ENCODE measurements at places on chromosomes 7 and 10.

DNA sequence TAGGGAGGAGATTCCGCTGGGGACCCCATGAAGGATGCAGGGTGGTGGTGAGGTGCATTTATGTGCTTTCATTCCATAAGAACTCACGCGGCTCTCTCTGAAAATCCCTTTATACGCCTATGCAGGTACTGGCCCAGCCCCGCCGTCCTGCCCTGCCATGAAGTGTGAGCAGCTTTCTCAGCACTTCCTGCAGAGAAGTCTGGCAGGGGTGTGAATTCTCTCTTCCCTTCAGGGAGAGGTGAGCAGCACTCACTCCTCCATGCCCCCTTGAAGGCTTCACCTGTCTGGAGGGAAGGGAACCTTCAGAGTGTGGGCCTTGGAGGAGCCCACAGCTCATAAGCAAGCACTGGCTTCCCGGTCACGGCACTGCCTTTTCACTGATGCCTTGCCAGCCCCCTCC is 34.0 kb downstream of the PPP2R2D start:
- no peak for DNase-seq

DNA sequence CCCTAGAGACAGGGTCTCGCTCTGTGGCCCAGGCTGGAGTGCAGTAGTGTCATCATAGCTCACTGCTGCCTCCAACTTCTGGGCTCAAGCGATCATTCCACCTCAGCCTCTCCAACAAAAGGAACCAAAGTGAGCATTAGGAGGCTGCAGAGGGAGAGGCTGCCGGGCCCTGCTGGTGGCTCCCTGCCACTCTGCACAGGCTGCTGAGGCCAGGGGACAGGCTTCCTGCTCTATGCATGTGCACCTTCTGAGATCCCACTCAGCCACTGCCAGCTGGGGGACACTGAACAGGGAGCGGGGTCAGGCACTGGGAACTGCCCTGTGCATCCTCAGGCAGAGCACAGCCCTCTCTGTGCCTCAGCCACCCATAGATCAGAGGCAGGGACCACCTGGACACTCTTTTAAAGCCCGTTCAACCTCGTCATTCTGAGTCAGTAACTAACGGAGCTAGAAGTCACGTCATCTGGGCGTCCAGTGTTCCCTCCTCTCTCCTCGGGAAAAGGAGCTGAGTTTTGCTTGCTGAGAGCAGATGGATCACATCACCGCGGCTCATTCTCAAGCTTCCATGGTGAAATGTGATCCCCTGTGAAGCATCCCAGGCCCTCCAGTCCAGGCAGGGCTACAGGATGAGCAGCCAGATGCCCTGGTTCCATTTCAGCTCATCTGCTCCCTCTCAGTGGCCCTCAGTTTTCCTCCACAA is 109.6 kb downstream of the MYL10 start:
- DNase-seq = no peak

GRCh38 chr10:114420811-114421485 is 16.6 kb upstream of the AFAP1L2 start:
- peak; percentile 48 for DNase-seq

GRCh38 chr10:32159264-32159663 is 103.0 kb upstream of the KIF5B start:
- no peak for DNase-seq

DNA sequence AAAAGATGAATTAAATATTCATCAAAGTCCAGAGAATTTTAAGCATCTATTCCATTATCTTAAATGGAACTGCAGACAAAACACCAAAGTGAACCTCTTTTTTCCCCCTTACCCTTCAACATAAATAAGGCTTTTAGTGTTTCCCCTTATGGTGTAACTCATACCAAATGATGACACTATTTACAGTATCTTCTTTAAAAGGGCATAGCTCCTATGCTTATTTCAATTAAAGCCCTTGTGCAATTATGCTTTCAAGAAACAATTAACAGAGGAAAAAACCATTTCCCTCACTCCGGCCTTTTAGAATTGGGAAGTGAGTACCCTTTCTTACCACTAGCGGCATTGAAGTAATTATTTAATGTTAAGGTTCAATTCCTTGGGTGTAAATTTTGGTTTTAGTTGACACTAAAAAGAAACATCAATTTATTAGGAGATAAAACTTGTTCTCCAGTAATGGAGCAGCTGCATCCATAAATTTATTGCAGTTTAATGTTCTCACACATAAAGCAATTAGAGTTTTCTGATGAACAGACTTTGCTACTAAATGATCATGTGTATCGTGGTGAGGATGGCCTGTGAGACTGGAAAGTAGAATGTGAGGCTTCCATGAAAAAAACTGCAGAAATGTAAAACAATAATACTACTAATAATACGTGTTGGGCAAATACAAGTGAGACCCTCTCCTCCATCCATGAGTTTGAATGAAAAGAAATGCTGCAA is 661.3 kb downstream of the PARD3 start:
- no peak for DNase-seq

DNA sequence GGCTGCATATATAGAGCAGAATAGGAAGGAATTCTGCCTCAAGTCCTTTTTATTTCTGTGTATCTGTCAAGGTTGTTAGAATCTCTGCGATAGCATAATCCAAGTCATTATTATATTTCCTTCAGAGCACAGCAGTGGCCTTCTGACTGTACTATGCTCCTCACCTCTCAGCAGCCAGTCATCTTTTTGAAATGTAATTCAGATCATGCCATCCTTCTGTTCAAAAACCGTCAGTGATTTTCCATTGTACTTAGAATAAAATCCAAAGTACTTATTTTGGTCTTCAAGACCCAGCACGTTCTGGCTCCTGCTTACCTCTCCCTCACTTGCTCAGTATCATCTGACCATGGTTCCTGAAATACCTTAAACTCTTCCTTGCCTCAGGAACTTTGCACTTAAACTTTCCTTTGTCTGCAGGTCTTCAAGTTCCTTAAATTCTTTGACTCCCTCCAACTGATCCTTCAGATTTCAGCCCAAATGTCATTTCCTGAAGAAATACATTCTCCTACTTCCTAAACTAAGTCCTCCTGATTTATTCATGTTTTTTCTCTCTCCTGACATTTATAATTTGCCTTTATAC is 112.4 kb downstream of the ST7 start:
- no peak for DNase-seq

All from renal cortical epithelial cell (primary cell).